WTC11 (cell line): ENCODE measurements at places on chromosomes 16 and 17. TPM values are rescaled to one million over a fixed set of nuclear protein-coding genes. Genes with fewer than 3 reads are reported as not detected.

The PPP1R27 gene
- total RNA-seq = not detected in 3 replicates

DNA sequence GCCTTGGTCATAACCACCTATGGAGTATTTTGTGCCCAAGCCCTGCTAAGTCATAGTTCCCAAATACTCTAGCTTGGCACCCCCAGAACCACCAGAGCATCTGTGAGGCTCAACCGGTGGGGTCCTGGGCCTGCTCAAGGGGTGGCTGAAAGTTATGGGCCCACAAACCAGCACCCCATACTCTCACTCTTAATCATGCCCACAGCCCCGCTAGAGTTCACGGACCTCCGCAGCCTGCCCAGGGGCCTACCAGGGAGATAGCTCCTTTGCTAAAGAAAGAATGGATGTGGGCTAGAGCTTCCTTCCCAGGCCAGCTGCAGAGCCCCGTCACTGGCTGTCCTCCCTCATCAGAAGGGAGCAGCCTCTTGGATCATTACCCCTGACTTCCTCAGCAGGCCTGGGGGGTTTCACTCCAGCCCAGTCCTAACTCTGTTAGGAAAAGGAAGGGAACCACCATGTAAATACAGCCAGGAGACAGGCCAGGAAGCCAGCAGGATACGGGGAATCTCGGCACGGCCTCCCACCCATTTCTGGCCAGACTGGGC lies 1.4 kb downstream of the GIT1 start:
- peaks cover 57% of the 10 kb centered on the region for H3K4me1 ChIP-seq
- DNase-seq = no peak
- H3K27me3 ChIP-seq = peaks cover 4% of the 10 kb centered on the region; the same call in 1 of the 2 replicates
- no peak overlapping the region for H3K27ac ChIP-seq
- peak overlapping the region; percentile 79 for H3K4me3 ChIP-seq

DNA sequence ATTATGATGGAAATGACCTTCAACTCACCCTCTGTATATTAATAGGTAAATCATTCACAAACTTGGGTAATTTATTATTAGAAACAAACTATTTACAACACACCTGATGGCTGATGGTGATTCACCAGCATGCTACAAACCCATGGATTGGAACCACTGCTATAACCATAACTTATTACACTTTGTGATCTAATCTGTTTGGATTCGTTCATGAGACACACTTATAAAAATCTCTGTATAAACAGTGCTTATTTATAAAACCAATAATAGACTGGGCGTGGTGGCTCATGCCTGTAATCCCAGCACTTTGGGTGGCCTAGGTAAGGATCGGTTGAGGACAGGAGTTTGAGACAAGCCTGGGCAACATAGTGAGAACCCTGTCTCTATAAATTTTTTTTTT lies 16.0 kb downstream of the SMIM36 start:
- no peaks in the 10 kb centered on the region for H3K36me3 ChIP-seq
- DNase-seq = no peak
- no peak overlapping the region for H3K4me3 ChIP-seq
- H3K27ac ChIP-seq = no peak overlapping the region
- H3K27me3 ChIP-seq = no peaks in the 10 kb centered on the region; the same call in 1 of the 2 replicates

The MRPL45 gene
- total RNA-seq = 60.3 to 63.3 TPM (median 61.1 TPM) in 3 replicates

The PHB1 gene
- total RNA-seq = 350 to 375 TPM (median 362 TPM) in 3 replicates

- no peak overlapping the region for H3K27ac ChIP-seq
- H3K36me3 ChIP-seq = no peaks in the 10 kb centered on the region
- no peaks in the 10 kb centered on the region for H3K27me3 ChIP-seq
Observed at GRCh38 chr17:63517825-63518534, 5.2 kb upstream of the KCNH6 start.

DNA sequence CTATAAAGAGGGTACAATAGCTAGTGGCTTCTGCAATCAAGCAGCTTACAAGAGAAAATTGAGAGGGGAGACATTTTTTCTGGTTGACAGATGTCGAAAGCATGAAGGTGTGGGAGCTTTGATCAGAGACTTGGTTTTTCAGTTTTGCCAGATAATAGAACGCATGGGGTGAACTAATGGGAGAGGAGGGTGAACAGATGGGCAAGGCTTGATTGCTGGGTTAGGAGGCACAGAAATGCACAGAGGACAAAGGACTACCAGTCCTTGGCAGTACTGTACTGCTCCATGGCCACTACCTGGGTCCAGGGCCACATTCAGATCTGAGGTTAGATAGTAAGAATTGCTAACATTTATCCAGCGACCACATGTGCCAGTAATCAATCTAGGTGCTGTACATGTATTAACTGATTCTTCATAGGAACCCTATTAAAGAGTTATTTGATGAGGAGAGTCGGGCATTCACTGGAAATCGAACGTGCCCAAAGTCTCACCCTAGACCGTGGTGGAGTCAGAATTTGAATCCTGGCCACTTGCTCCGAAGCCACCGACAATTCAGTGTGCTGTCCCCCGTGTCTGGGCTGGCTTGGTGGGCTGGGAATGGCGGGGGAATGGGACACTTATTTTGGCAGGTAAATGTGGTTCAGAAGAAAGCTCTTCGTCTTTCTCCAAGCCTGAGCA lies 873 bp upstream of the KSR1 start:
- H3K27ac ChIP-seq = peak overlapping the region; percentile 89
- H3K4me1 ChIP-seq = peaks cover 41% of the 10 kb centered on the region
- H3K36me3 ChIP-seq = no peaks in the 10 kb centered on the region
- peak overlapping the region; percentile 77 for H3K4me3 ChIP-seq
- H3K27me3 ChIP-seq = peaks cover 12% of the 10 kb centered on the region
- DNase-seq = no peak

The RTN4RL1 gene
- 0.27 to 0.72 TPM (median 0.37 TPM) in 3 replicates for total RNA-seq

GRCh38 chr17:41532947-41533570 lies 5.0 kb upstream of the KRT19 start:
- peaks cover 6% of the 10 kb centered on the region for H3K27me3 ChIP-seq
- H3K4me3 ChIP-seq = no peak overlapping the region
- no peak for DNase-seq
- peaks cover 51% of the 10 kb centered on the region for H3K4me1 ChIP-seq
- no peaks in the 10 kb centered on the region for H3K36me3 ChIP-seq

- H3K36me3 ChIP-seq = no peaks in the 10 kb centered on the region
- no peak overlapping the region for H3K4me3 ChIP-seq
- H3K27ac ChIP-seq = no peak overlapping the region
- H3K4me1 ChIP-seq = peaks cover 10% of the 10 kb centered on the region
- no peak for DNase-seq
Observed at GRCh38 chr17:64226132-64226531, 36.9 kb downstream of the TEX2 start.

DNA sequence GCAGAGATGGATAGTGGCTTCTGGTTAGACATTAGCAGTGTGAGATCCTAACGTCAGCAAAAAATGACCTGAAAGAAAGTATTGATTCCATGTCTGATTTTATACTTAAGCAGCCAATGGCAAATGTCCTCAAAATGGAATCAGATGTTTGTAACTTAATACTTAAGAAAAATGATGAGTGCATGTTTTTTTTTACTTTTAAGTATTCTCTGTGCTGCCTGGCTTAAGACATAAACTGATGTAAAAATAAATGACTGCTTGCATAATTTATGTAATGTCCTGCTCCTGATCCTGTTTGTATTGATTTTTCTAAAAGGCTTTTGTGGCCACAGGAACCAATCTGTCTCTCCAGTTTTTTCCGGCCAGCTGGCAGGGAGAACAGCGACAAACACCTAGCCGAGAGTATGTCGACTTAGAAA lies 7.4 kb downstream of the CBFB start:
- H3K4me3 ChIP-seq = no peak overlapping the region
- H3K27ac ChIP-seq = peak overlapping the region; percentile 80

DNA sequence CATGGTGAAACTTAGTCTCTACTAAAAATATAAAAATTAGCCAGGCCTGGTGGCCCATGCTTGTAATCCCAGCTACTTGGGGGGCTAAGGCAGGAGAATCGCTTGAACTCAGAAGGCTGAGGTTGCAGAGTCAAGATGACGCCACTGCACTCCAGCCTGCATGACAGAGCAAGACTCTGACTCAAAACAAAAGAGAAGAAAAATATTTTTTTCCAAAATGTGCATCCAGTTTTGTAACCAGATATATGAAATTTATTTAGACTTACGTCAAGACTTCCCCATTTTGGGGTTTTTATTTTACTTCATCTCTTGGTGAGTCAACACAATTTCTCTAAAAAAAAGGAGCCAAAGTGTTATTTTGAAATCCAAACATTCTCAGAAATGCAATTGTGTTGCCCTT lies 5.5 kb upstream of the TM4SF5 start:
- H3K4me1 ChIP-seq = no peaks in the 10 kb centered on the region
- H3K36me3 ChIP-seq = no peaks in the 10 kb centered on the region
- no peak overlapping the region for H3K27ac ChIP-seq
- DNase-seq = no peak
- no peaks in the 10 kb centered on the region for H3K27me3 ChIP-seq

The ITPRIPL2 gene
- 5.3 to 7.1 TPM (median 6.6 TPM) in 3 replicates for total RNA-seq

DNA sequence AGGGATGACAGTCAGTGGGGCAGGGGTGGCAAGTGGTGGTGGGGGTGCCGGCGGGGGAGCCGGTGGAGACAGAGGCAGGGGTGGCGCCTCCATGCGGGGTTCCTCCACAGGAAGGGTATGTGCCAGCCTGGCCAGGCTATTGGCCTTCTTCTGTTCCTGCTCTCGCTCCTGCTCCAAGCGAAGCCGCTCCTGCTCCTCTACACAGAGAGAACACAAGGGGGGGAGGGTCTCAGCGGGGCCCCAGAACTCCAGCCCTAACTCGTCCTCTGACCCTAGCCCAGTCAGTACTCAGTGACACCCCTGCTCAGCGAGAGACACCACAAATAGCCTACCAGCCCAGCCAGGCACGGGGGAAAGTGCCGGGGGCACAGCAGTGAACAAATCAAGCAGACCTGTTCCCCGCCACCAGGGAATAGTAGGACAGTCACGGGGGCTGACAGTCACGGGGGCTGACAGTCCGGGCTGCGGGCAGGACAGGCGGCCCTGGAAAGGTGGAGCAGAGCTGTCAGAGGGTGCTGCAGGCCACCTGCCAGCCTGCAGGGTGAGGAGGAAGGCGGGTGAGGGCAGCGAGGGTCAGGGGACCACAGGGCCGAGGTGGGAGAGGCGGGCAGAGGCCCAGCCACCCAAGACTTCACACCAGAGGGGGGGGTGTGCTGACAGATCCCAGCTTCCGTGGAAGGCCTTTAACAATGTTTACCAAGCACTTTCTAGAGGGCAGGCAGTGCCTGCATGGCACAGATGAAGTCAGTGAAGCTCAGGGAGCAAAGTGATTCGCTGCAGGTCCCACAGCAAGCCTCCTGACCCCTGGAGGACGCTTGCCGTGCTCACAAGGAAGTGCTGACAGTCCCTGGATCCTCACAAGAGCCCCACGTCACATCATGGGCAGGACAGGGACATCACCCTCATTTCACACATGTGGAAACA lies 5.3 kb downstream of the MNT start:
- peak overlapping the region; percentile 59 for H3K27ac ChIP-seq
- no peaks in the 10 kb centered on the region for H3K27me3 ChIP-seq
- H3K36me3 ChIP-seq = no peaks in the 10 kb centered on the region
- DNase-seq = no peak
- H3K4me1 ChIP-seq = peaks cover 42% of the 10 kb centered on the region
